CD4-positive, alpha-beta T cell treated with Interleukin-6 for 4 hours (primary cell): ENCODE measurements at places on chromosomes 12 and 14.

DNA sequence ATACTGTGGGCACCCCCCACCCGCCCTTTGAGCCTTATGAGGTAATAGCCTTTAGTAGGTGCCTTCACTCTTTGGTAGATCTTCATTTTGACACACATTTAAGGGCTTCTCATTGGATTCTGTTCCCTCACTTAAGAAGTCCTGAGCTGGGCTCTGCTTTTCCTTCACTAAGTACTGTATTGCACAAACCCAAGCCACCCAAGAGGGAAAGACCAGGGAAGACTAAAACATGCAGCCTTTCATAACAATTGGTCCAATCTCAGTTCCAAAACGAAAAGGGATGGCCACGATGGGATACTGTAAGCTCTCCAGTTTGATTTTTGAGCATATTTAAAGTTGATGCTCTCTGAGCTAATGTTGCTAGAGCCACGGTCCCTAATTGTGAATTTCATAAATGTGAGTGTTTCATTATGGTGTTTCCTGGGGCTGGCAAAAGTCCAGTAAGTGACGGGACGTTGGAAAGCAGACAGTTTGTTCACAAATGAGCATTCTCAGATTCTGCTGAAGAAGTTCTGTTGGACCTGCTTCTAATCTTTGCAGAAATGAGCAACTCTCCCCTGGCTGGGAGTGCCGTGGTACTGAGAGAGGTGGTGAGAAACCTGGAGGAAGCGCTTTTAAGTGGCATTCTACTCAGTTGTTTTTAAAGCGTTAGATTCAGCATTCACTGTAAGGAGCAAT is 9.4 kb downstream of the SSPN start:
- no peak for DNase-seq

DNA sequence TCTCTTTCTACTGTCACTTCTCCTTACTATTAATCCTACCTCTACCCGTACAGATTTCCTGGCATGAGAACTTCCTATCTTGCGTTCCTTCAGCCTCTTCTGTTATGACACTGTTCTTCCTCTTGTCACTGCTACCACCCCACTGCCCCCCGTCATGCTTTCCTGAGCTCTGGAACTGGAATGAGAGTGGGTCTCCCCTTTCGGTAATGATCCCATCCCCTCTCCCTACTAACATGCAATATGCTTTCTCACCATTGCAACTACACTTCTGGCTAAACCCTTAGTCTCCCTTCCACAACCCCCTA is 4.9 kb upstream of the AP1G2 start:
- no peak for DNase-seq

- no peak for DNase-seq
These were observed 82.9 kb upstream of the MAP1LC3B2 start for GRCh38 chr12:116476227-116476822.

GRCh38 chr12:5966486-5967095 is 21.5 kb upstream of the ANO2 start:
- no peak for DNase-seq

DNA sequence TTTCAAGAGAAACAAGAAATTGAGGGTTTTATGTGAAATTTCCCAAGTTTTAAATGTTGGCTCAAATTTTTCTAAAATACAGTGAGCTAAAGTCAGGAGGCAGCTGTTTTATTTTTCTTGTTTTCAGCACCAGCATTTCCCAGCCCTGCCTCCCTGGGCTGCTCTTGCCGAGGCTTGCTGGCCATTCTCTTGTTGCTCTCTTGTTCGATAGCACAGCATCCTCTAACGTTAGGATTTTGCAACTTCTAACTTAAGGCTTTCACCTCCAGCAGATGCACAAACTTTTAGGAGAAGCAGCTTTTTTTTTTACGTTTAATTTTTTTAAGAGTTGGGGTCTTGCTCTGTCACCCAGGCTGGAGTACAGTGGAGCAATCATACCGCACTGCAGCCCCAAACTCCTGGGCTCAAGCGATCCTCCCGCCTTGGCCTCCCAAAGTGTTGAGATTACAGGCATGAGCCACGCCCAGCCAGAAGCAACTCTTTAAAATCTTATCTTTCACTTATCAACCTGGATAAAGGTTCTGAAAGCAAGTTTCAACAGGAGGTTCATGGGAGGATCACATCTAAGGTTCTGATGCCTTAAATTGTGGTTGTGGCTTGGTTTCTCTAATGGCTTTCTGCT is 40.2 kb downstream of the B4GALNT3 start:
- no peak for DNase-seq

GRCh38 chr12:10645910-10646309 is 27.9 kb downstream of the STYK1 start:
- DNase-seq = no peak

- no peak for DNase-seq
These were observed 41.0 kb upstream of the PYGL start for GRCh38 chr14:50985124-50985858.

DNA sequence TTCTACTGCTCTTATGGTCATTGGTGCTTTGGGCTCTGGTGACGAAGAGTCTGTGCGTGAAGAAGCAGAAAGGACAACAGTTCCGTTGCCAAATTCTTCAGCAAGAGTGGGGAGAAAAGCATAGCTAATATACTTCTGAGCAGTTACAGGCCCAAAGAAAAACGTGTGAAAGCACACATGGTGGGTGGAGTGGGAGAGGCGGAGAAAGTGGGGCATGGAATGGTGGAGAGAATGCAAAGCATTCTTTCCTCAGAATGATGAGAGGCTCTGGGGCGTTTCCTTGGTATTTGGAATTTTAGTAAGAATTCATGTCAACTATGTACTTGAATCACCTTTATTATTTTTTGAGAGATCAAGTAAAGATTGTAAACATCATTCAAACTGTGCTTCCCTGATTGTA is 396.1 kb downstream of the NAV3 start:
- no peak for DNase-seq

DNA sequence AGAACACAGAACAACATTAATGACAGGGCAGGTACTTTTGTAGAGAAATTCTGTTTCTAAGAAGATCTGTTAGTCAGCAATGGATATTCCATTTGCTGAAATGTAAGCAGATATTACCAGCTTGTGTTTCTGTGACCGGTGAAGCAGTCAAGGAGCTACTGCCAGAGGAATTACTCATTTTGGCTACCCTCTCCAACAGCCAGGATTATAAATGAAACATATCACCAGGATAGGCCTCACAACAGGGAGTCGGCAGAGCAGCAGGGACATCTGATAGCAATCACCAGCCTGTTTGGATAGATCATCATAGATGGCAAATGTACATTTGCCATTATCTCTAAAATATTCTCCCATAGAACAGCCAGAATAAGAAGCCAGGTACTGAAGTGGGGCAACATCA is 440.7 kb downstream of the KCNH5 start:
- no peak for DNase-seq

GRCh38 chr12:121915841-121916321 is 2.5 kb upstream of the CFAP251 start:
- DNase-seq = no peak

DNA sequence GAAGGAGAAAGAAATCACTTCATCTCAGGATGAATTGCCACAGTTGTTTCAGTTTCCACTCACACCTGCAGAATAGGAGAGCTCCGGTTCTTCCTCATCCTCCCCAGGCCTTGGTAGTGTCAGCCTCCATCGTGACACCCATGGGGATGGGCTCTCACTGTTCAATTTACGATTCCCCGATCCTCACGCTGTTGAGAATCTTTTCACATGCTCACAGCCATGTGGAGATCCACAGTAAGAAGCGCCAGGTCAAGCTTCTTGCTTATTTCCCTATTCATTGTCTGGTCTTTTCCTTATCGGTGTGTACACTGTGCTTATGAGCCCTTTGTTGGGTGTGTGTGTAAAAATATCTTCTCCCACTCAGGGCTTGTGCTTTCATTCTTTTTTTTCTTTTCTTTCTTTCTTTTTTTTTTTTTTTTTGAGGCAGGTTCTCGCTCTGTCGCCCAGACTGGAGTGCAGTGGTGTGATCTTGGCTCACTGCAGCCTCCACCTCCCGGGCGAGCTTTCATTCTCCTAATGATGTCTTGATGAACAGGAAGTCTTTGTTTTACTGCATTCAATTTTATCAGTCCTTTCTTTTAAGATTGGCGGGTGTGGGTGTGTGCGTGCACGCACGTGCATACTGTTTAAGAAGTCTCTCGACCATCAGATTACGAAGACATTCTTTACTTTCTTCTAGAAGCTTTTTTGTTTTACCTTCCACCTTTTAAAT is 21.5 kb downstream of the RIN3 start:
- peak; percentile 65 for DNase-seq

DNA sequence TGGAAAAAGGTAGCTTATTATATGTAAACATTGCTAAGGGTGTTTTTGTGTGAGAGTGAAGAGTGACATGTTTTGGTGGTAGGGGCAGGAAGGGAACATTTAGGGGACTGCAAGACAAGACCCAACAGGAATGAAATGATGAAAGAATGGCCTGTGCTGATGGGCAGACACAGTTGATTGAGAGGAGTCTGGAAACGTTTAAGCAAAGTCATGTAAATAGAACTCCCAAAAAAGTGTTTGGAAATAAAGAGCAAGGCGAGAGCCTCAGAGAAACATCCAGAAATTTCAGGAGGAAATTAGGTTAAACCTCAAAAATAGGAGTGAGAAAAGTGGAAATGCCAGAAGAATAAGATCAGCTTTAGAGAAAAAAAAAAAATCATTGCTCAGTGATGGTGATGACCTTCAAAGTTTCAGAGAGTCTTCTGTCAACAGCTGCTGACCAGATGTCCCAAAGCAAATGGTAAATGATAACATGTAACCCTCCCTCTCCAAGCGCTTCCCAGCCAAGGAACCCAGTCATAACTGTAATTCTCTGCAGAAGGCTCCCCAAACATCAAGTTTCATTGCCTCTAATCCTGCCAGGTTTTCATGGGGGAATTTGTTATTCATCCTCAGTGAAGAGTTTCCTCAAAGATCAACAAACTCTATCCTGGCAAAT is 223.2 kb upstream of the FAR2 start:
- DNase-seq = no peak

DNA sequence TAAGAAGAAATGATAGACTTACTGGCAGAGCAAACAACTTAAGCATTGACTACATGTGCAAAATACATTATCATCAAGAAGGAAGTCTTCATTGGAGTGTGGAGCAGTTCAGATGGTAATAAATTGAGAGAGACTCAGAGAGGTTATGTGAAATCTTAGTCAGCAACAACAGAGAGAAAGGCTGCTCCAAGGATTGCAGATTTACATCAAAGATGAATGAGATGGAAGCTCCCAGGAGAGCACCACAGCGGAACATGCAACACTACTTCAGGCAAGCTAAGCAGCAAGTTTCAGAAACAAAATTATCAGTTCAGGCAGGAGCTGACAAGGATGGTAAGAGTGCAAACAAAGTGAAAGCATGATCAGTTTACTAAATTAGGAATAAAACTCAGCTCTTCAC is 882.3 kb downstream of the LRFN5 start:
- no peak for DNase-seq

DNA sequence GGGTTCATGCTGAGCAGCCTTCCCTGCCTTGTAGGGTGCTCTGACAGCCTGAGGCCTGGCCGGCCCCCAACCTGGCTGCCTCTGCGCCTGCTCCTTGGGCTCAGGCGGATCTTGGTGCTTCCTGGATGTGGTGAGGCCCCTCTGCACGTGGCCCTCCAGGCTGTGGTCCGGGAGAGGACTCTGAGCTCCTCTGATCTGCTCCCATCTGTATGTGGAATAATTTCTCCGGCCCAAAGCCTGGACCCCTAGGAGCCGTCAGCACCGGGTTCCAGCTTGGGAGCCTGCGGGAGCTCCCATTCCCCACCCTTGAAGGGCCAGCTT is 21.3 kb upstream of the EIF2B2 start:
- no peak for DNase-seq

DNA sequence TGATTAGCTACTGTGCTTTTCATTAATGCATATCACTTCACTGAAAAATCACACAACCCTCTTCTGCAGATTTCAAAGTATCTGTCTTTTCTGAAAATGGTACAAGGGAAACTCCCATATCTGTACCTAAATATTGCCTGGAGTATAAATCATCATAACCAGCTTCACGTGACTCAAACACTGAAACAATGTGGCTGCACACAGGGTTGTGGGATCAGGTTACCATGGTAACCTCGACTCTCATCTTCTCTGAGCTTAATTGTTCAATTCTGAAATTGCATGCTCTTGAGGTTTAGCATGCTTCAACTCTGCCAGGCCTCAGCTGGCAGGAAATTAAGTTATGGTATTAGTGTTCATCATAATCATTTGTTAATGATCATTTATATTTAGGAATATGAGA is 77.5 kb upstream of the CPSF6 start:
- DNase-seq = peak; percentile 27

DNA sequence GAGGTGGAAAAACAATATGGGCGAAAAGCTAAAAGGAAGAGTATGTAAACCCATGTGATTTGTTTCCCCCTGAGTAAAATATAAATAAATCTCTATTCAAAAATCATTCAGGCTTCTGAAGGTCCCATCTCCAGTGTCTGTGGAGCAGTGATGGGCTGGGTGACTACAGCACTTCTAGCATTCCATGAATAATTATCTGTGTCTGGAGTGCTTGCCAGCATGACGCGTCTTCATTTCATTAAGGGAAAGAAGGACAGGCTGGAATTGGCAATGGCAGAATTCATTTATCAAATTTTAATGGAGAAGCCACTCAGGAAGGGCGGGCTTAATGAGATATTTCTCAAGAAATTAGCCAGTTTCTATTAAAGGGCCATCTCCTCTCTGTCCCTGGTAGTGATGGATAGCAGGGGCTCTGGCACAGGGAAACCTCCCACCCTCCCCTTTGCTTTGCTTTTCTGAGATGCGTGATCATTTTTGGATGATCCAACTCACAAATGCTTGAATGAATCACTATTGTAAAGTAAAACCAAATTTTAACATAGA is 916.3 kb upstream of the SEL1L start:
- no peak for DNase-seq

GRCh38 chr14:52891800-52892199 is 59.0 kb downstream of the FERMT2 start:
- no peak for DNase-seq

DNA sequence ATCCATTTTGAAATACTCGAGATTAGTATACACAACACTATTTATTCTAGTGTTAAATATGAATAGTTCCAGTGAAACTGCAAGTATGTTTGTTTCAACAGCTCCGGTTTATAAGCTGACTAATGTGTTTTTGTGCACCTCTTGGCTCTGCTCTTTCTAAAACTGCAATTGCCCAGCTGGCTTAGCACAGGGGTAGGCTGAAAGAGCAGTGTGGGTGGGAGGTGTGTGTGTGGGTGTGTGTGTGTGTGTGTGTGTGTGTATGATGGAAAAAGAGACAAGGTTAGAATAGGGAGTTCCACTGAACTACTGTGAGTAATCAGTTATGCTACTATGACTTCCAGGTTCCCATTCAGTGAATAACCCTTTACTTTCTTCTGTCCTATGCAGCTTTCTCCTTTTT is 37.8 kb upstream of the DDHD1 start:
- DNase-seq = no peak

DNA sequence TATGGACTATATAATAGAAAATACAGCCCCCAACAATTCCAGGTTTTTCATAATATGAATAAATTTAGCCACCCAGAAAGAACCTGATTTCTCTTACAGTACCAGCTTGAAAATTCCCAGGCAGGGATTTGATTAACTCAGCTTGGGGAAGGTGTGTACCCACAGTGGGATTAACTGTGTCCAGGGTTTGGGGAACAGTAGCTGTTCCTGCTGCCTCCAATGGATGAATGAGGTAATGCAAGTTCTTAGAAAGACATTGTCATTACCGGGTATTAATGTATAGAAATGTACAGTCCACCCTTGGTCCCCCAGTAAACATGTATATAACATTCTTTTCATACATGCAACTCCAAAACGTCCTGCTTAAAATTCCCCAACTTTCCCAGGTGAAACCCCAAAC is 115.6 kb downstream of the LRIG3 start:
- DNase-seq = no peak
